Activated CD4-positive, alpha-beta T cell treated with anti-CD3 and anti-CD28 coated beads, Interleukin-2, amount 10 ng/mL, durations not matched to agents 7 days and 5 days (primary cell): ENCODE measurements at places on chromosomes 1 and 21. TPM values are rescaled to one million over a fixed set of nuclear protein-coding genes. Genes with fewer than 3 reads are reported as not detected.

The NPR1 gene
- not detected for total RNA-seq

The MPL gene
- not detected for total RNA-seq

The HTR6 gene
- 0.10 TPM for total RNA-seq

The CCNL2 gene
- 122 TPM for total RNA-seq

The CFAP141 gene
- 0.65 TPM for total RNA-seq

The CFAP298 gene
- 40.2 TPM for total RNA-seq

The CCSAP gene
- 10.1 TPM for total RNA-seq

DNA sequence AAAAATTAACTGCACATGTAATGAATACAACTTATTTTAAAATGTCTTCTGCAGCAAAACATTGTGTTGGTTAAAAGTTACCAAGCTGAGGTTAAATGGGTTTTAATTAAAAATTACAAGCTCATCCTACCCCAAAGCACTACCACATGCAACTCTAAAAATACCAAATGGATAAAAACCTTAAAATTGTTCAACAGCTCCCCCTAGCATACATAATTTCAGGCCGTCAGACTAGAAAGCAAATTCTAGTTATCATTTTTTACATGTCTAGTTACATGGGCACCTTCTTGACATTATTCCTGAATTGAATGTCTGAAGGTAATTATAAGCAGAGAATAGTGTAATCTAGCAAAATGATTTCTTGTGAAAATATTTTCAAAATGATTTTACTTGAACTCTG, 176.5 kb downstream of the C1orf21 start:
- DNase-seq, result no peak

DNA sequence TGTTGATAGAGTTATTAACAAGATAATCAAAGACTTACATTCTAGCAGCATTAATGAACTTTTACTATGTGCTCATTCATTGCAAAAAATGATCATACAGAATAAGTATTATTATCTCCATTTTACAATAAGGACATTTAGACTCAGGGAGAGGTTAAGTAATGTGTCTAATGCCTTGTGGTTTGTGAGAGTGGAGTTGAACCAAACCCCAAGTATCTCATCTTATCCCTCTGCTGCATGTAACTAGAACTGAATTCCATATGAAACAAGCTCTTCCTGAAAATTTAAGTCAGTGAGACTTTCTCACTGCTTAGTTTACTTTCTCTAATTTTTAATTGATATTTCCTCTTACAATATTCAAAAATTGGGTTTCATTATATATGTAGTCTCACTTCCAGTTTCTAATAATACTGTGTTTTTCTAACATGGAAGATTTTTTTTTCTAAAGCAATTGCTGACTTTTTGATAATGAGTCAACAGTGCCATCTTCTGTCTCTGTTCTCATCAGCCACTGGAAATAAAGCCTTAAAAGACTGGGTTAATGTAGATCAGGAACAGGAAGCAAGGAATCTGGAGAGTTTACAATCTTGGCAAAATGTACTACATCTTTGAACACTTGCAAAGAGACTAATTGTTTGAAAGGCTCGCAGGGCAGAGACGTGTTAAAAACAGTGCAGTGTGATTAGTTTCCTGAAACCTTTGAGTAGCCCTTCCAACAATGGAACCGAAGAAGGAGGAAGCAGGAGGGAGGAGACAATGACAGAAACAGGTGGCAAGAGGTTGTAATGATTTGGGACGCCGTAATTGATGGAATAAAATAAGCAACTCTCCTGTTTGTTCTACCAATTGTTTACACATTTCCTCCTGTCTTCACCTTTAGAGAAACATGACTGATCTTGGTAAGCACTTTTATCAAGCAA, 567.6 kb downstream of the MRPL39 start:
- no peak for DNase-seq

DNA sequence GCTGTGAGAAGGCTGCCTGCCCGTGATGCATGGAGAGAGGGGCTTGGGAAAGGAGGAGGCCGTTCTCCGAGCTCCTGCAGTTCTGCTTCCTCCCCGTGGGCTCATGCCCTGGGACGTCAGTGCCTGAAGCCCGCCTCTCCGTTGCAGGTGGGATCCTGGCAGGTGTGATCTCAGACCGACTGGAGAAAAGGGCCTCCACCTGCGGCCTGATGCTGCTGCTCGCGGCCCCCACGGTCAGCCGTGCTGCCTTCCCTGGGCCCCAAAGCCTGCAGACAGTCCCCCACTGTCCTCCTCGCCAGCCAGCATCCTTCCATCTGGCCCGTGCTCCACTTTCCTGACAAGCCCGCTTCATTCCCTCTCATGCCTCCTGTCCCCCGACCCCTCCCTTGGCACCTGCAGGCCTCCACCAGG, 50.9 kb downstream of the SLC37A1 start:
- DNase-seq, result no peak

GRCh38 chr1:21852282-21853130, 40.4 kb downstream of the LDLRAD2 start:
- no peak for DNase-seq

DNA sequence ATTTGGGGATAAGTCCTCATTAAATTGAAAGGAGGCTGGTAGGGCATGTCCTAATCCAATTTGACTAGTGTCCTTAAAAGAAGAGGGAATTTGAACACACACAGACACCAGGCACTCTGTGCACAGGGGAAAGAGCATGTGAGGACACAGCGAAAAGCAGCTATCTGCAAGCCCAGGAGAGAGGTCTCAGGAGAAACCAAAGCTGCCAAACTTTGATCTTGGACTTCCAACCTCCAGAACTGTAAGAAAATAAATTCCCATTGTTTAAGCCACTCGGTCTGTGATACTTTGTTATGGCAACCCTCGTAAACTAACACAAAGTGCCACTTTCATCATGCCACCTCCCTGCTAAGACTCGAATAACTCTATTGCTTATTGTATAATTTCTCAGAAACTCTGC, 13.8 kb downstream of the PLA2G4A start:
- DNase-seq, result no peak

- DNase-seq, result no peak
Observed at GRCh38 chr21:44348861-44349260, 4.6 kb upstream of the TRPM2 start.

- DNase-seq, result no peak
Observed at GRCh38 chr1:156559797-156560385, 12.5 kb downstream of the IQGAP3 start.

DNA sequence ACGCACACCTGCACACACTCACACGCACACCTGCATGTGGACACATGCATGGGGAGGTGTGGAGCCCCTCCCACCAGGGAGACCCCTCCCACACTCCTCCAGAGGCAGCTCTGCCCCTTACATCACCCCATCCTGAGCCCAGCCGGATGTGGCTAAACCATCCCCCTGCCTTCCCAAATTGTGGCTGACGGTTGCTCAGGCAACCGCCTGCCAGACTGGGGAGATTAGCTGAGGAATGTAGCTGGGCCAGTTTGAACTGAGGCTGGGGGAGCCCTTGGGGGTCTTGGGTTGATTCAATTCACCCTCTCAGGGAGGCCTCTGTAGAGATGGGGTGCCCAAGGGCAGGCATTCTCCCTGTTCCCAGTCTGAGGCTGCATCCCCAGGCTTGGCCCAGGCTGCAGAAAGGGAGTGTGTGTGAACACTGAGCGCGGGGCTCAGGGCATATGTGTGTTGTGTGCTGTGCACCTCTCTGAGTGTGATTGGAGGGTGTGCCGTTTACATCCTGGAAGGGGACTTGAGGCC, 12.9 kb downstream of the PTPRU start:
- no peak for DNase-seq

- no peak for DNase-seq
Observed at GRCh38 chr1:200471739-200472138, 61.9 kb upstream of the ZNF281 start.

DNA sequence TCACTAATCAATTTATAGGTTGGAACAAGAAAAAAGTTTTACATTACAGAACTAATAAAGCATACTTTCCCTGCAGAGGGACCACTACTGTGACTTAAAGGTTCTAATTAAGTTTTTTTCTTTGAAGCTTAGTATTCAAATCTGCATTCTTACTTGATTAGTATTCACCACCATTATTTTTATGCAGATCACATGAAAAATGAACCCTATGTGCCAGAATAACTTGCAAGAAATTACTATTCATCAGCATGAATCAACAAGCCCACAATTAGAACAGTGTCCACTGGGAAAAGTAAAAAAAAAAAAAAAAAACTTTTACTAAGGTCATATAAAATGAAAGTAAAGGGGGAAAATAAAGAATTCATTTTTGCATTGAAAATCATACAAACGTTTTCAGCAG, 90.8 kb downstream of the SMYD3 start:
- DNase-seq, result no peak

DNA sequence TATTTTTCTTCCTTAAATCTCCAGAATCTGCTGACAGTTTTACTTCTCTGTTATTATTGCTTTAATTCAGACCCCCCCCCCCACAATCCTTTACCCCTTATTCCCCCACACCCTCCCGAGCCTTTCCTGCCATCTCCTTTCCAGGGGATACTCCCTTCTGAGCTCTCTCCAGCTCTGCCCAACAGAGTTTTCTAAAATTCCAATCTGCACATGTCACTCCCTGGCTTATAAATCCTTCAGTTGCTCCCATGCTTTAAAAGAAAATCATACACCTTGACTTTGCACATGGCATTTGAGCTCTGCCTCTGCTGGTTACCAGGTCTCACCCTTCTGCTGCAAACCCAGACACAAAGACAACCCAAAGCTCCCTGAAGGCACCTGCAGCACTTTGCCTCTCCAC, 11.7 kb upstream of the EPS8L3 start:
- no peak for DNase-seq

GRCh38 chr1:15858069-15858670, 10.7 kb downstream of the SPEN start:
- no peak for DNase-seq

DNA sequence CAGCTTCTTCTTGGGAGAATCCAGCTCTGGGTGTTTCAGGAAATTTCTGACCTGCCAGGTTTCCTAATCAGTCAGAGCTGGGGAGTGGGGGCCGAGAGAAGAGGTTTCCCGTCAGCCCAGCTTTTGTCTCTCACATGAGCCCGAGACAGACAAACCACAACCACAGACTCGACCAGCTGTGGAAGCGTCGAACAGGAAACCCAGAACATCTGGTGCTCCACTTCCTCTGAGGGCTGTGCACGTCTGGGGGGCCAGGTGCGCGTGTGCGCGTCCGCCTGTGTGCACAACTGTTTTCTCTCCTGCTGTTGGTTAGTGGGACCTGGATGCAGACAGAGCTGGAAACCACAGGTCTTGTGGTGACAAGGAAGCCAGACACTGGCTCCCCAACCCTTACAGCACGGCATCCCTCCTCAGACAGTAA, 113.0 kb upstream of the SLC25A33 start:
- peak; percentile 87 for DNase-seq

DNA sequence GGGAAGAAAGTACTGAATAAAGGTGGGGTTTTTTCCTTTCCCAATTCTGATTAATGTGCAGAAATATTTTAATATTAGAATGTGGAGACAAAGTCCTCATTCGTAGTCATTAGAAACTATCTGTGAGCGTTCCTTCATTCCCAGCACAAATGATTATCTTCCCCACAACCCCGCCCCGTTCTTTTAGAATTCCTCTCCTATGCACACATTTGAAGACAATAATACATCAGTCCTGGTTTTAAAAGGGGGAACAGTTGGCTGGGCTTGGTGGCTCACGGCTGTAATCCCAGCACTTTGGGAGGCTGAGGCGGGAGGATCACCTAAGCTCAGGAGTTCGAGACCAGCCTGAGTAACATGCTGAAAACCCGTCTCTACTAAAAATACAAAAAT, 876 bp downstream of the ALDH9A1 start:
- DNase-seq, result no peak

DNA sequence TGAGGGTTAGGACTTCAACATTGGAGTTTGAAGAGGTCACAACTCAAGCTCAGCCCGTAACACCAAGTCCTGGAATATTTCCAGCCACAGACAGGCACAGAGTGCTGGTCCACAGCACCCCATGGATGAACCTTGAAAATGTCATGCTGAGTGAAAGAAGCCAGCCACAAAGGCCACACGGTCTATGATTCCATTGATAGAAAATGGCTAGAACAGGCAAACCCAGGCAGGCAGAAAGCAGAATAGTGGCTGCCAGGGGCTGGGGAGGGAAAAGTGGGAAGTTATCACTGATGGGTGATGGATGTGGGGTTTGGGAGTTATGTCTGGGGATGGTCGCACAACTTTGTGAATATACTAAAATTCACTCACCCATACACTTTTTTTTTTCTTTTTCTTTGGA, 21.3 kb downstream of the MX1 start:
- no peak for DNase-seq

DNA sequence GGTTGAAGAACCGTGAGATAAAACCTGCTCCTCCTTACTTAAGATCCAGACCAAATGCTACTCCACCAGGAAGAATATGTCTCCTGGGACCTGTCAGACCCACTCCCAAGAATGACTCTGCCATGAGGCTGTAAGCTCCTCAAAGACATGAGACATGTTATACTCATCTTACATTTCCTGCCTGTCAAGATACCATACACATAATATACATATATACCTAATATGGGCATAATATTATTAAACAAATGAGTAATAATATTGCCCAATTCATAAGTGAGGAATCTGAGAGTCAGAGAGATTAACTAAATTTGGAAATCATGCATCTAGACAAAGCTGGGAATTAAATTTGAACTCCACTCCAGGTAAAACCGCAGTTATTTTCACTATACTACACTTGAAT, 634.9 kb downstream of the LMO4 start:
- DNase-seq, result no peak

- no peak for DNase-seq
Observed at GRCh38 chr21:45747802-45748445, 104.4 kb downstream of the PCBP3 start.

GRCh38 chr1:87673748-87674147, 345.1 kb downstream of the LMO4 start:
- no peak for DNase-seq

- no peak for DNase-seq
Observed at GRCh38 chr1:60745484-60745883, 336.9 kb upstream of the NFIA start.

GRCh38 chr1:161740921-161741320, 8.7 kb upstream of the DUSP12 start:
- DNase-seq, result no peak

GRCh38 chr1:237902960-237903743, 12.4 kb upstream of the ZP4 start:
- no peak for DNase-seq

DNA sequence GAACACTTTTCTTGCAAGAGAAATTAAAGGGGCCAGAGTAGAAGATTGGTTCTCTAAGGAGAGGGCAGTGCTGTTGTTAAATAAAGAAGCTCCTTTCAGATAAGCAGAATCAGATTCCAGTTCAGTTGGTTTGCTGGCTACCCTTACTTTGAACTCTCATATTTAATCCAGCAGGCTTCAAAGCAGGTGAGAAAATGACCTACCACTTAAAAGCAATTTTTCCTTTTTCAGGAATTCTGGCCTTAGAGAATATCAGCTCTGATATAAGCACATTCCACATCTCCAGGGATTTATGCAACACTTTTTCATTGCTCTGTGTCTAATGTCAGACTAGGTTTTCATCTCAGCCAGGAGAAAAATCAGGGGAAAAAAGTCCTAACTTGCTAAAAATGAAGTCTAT, 28.7 kb downstream of the WNT2B start:
- DNase-seq, result no peak

GRCh38 chr1:3459940-3460671, 5.6 kb downstream of the ARHGEF16 start:
- no peak for DNase-seq
